Smooth muscle cell of the brain vasculature (primary cell): ENCODE measurements at places on chromosomes 3 and 15.

DNA sequence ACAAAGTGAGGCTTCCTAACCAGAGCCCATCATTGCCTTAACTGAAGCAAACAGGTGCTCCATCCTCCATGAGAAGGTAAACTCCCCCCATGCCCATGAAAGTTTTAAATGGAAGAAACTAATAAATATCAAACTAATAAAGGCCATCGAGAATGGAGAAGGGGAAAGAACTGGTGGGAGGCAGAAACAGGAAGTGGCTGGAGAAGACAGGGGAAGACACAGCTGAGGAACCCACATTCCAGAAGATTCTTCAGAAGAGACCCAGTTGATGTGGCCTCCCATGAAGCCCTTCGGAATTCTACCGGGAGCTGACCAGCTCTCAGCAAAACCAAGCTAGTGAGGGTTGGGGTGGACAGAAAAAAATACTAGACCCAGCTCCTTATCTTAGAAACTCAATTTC is 41.6 kb downstream of the SH3BP5 start:
- DNase-seq: no peak

- DNase-seq: no peak
These were observed 48.1 kb downstream of the SETMAR start for GRCh38 chr3:4351164-4351855.

DNA sequence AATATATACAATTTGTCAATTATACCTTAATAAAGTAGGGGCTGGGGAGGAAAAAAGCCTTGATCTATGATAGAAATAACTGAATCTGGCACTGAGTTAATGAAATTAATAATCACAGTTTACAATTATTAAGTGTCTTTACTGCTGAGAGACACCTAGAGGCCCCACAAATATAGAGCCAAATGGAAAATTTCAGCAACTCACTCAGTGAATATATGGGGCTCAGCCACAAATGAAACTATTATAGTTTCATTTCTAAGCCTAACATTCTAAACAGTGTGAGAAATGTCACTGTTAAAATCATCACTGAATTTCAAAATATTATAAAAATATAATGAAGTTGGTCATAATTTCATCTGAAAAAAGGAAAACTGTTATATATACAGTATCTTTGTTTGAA is 40.3 kb downstream of the GNB4 start:
- no peak for DNase-seq

GRCh38 chr3:62439176-62439813 is 65.9 kb upstream of the FEZF2 start:
- DNase-seq: no peak

DNA sequence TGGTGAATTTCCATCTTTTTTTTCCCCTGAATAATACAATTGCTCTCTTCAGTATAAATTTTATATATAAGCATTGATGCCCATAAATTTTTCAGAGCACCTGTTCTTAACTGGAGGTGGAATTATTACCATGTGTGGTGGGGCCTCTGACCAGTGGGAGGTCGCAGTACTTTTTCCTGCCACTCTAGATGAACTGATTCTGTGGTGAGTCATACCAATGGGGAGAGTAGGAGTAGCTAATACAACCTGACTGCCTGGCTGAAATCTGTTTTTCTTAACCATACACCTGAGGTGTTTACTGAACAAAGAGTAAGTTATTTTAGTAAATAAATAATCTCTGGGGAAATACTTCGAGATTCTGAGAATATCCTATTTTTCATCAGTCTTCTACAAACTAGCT is 67.2 kb downstream of the UNC13C start:
- no peak for DNase-seq

GRCh38 chr3:17231537-17232261 is 346.9 kb downstream of the PLCL2 start:
- DNase-seq: no peak

DNA sequence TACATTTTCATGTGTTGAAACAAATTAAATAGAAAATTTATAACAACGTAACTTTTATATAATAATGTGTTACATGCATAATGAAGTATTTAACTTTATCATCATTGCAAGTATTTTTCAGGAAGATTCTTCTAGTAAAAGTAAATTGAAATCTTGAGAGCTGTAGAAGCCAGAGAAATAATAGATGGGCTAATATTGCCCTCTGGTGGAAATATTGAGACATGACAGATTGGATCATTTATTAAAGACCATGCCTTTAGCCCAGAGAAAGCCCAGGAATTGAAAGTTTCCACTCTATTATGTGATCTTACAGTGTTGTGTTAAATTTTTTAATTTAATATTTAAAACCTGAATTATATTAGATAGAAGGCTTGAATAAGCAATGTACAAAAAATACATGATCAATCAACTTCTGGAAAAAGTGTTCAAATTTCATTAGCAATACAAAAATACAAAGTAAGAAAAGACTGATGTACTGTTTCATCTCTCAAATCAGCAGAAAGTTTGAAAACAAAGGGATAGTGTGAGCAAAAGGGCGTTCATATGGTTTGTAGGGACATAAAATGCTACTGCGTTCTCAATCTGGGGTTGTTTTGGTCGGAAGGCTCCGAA is 52.7 kb upstream of the SPTSSB start:
- no peak for DNase-seq

DNA sequence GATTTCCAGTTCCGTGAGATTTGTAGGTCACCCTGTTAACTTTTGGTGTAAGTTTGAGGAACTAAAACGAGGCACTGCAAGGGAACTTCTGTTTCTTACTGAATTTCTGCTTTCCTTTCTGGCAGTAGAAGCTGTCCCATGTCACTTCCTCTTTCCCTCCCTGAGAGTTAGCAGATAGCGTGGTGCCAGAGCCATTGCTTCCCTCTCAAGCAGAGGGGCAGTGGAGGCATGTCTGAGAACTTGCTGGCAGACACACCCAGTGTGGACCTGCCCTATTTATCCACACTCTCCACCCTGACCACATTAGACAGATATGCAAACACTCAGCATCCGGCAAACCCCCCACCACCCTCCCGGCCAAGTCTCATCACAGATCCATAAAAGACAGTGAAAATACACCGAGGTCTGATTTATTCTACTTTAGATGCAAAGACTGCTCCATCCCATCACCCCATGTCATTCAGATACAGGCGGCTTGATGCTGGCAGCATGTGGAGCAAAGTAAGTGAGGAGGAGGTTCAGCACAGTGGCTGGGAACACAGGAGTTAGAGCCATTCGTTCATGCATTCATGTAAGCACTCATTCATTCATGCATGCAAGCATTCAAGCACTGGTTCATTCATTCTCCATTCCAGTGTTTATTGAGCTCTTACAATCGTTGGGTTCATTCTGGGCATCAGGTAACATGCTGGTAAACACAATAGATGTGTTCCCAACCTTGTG is 324.7 kb downstream of the SHQ1 start:
- DNase-seq: no peak

GRCh38 chr3:103112273-103112672 is 677.5 kb downstream of the ZPLD1 start:
- no peak for DNase-seq

- DNase-seq: no peak
These were observed 203.9 kb downstream of the NR1D2 start for GRCh38 chr3:24149032-24149431.

- no peak for DNase-seq
These were observed 57.1 kb upstream of the MFGE8 start for GRCh38 chr15:88970232-88970631.

DNA sequence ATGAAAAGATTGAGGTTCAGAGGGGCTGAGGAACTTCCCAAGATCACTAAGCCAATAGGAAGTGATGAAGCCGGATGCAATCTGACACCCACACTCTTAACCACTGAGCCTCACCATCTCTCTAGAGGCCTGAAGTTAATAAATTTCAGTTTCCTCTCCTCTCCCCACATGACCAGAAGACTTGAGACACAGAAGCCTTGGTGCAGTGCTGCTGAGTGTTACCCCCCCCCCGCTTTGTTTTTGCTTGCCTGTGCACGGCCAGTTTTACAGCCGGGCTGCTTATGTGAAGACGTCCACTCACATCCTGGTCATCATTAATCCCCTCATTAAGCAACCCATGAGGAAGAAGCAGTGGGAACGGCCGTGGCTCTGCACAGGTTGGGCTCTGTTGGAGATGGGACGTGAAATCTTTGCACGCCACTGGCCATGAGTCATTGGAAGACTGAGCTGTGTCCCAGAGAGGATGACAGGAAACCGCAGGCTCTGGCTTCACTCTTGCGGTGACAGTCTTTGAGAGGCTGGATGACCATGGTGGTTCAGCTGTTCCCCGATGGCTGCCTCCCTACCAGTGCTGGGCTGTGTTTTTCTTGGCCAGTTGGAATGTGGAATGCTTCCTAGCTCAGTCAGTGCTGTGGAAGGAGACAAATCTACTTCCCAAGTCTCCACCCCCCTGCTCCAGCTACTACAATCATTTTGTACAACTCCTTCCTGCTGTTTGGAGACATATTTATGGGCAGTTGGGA is 232.6 kb upstream of the LRTM1 start:
- DNase-seq: peak; percentile 62

DNA sequence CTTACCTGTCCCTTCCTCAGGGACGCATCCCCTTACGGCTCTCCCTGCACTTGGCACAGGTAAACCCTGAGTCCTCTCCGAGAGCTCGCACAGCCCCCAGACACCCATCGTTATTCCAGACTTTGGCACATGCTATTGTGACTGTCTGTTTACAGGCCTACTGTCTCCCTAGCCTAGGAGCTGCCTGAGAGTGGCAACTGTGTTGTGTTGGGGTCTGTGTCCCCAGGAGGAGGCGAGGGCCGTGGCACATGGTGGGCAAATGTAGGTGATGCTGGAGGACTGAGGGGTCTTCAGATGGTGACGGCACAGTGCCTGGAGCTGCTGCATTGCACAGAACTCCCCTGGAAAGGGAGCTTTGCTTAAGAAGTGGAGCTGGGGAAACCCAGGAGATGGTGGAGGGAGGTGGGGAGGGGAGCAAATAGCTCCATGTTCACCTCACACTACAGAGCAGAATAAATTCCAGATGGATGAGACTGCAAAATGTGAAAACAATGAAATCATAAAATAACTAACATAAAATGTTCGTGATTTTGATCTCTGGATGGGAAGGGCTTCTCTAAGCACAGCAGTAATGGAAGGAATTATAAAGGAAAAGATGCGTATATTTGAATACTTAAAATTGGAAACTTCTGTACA is 96.5 kb downstream of the SMAD6 start:
- no peak for DNase-seq

DNA sequence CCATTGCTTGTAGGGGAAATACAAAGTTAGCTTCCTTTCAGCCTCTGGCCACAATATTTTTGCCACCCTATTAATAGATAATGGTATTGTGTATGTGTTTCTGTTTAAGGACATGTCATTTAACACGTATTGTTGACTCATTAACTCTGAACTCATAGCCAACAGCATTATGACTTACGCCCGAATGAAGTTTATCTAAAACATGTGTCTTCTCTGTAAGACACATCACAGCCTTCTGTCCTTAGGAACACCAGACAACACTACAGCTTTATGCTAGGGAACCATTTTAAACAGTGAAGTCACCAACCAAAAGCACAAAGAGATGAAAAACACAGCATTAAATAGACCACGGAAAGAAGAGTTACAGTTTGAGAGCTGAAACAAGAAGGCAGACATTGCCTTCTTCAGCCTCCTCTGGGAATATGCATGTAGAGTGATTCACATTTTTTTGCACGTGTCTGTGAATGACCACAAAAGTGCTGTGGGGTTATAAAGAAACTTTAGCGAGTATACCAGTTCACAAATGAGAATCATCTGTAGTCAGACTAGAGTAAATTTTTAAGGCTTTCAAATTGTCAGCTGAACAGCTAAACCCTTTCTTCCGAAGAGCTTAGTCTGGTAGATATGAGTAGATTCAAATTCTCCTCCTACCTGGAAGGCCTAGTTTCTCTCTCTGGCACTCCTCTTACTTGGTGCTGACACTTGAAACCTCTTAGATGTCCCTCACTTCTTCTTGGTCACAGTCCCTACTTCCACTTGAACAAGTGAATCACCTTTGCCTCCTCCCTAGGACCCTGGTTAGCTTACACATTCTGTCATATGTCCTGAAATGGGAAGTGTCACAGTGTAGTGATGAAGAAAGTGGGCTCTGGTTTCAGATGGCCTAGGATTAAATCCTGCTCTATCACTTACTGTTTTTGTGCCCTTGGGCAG is 32.2 kb downstream of the MCTP2 start:
- DNase-seq: no peak

GRCh38 chr15:71530116-71530515 is 280.2 kb upstream of the NR2E3 start:
- DNase-seq: no peak

DNA sequence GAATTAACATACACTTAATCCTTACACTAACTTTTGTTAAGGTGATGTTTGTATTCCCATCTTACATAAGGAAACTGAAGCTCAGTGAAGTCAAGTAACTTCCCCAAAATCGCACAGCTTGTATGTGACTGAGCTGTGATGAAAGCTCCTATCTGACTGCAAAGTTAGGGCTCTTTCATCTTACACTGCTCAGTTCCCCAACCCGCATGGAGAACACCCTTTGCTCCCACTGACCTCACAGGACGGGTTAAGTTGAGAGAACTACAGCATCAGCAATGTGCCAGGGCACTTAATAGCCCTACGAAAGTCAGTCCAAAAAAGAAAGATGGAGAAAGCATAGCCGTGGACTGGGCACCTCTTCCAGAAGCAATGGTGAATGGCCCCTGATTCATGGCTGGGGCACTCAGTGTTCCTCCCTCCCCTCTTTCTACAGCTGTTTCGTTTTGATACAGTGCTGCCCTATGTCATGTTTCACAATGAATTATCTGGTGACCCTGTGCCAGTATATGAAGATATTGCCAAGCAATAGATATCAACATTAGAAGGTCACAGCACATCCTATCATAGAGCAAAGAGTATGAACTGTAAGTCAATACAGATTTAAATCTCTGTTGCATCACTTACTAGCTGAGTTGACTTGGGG is 38.0 kb downstream of the CADPS start:
- DNase-seq: no peak
